Endothelial cell of umbilical vein (primary cell): ENCODE measurements at places on chromosomes 2 and 18. TPM values are rescaled to one million over a fixed set of nuclear protein-coding genes. Genes with fewer than 3 reads are reported as not detected.
A peak's percentile ranks its signal among the peaks of the same experiment; 100 is the strongest.

DNA sequence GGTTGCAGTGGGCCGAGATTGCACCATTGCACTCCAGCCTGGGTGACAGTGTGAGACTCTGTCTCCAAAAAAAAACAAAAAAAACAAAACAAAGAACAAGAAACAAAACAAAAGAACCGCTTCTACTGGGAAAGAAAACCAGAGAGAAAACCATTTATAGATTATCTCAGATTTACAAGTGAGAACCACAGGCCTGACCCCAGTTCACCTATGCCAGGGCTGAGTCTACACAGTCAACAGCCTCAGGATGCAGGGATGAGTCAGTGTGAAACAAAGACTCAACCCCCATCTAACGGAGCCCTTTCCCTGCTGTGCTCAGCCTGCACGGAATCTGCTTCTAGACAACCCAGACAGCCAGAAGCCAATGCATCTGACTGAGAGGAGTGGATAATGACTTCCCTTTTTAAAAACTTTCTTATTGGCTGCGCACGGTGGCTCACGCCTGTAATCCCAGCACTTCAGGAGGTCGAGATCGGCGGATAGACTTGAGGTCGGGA is 25.5 kb upstream of the YWHAQ start:
- peak; percentile 91 for DNase-seq

DNA sequence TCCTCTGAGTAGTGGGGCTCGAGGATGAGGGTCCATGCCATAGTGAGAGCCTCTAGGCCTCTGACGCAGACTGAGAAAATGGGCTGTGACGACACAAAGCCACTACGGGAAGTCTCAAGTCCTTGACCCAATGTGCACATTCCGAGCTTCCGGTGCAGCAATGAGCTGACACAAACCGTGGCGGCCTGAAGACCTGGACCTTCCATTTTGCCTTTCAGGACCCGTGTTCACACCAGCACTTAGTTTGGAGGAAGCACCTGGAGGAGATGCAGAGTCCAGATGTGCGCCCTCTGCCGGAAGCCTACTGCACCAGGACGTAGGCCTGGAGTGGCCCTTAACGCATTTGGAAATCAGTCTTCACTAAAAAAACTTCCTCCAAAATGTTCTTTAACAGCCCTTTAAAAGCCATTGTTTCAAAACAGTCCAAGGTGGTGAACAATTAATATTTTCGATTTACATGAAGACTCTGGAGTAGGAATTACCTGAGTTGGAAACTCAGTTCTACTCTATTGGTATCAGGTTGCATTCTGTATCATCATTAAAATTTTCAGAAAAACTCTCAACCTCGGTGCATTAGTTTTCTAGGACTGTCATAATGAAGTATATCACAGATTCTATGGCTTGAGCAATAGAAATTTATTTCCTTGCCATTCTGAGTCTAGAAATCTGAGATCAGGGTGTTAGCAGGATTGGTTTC is 33.9 kb downstream of the BMP10 start:
- peak; percentile 73 for DNase-seq

- DNase-seq: no peak
These were observed 40.6 kb upstream of the CSRNP3 start for GRCh38 chr2:165428926-165429325.

- DNase-seq: no peak
These were observed 262.8 kb downstream of the PTH2R start for GRCh38 chr2:208669394-208669793.

- DNase-seq: no peak
These were observed 139.4 kb downstream of the ASB1 start for GRCh38 chr2:238566001-238566645.

Gene ADGRF3
- 0.18 and 0.73 TPM in 2 replicates for total RNA-seq

Gene ANTXR1
- total RNA-seq: 10.7 and 17.3 TPM in 2 replicates

Gene TMEM200C
- total RNA-seq: 0.07 and 0.32 TPM in 2 replicates

Gene NMUR1
- total RNA-seq: not detected in 2 replicates

Gene MC5R
- not detected in 2 replicates for total RNA-seq
